ENCODE measurements at places on chromosomes 12 and 14.

- DNase-seq: no peak
Measured at GRCh38 chr12:52352951-52353350, 14.3 kb downstream of the KRT85 start.

DNA sequence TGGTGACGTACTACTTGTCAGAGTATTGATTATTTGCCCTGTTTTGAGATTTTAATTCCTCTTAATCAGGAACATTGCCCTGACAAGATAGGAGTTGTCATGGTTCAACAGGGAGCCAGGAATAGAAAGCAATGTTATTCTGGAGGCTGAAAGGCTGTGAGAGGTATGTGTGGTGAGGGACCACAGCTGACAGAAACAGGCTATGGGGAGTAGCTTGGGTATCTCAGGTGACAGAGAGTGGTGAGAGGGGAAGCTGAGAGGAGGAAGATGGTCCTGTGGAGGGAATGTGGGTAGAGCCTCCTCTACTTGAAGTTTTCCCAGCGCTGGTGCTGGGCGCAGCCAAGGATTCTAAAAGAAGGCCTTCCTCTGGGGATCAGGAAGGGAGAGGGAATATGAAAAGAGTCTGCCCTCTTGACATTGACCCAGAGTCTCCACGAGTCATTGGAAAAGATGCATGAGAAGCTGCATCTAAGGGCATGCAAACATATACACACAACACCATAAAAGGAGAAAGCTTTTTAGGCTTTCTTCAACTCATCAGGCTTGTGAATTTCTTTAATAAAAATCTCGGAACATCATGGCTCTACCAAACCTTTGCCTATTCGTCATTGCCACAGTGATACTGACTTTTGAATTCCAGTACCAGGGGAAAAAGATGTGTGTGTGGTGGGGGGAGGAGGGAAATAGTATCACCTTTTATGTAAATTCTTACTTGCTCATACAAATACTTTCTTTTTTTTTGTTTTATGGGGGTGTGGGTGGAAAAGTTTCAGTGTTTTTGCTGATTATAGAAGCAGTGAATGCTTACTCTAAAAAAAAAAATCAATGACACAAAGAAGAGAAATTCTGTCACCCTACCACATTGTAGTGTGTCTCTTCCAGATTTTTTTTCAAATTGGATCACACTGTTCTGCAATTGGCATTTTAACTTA, 39.9 kb upstream of the DHRS7 start:
- no peak for DNase-seq

GRCh38 chr12:11731042-11731357, 81.5 kb downstream of the ETV6 start:
- DNase-seq: no peak

- no peak for DNase-seq
Measured at GRCh38 chr12:99063182-99063581, 418.1 kb downstream of the APAF1 start.

DNA sequence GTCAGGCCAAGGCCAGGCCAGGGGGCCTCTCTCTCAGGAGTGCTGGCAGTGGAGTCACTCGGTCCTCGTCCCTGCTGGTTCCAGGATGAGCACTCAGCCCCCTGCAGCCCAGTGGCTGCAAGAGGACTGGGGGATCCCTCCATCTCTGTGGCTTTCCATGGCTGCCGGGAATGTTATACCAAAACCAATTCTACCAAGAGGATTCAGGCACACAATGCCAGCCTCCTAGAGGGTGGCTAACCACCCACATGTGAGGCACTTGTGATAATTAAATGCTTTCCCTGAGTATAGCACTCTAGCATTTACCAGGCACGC, 21.9 kb downstream of the ASB2 start:
- no peak for DNase-seq

GRCh38 chr12:111775205-111776193, 8.8 kb downstream of the ALDH2 start:
- DNase-seq: no peak

GRCh38 chr12:6554168-6555017, 1.4 kb downstream of the IFFO1 start:
- DNase-seq: peak; percentile 93

- DNase-seq: no peak
Measured at GRCh38 chr12:123645878-123646277, 12.2 kb downstream of the GTF2H3 start.

DNA sequence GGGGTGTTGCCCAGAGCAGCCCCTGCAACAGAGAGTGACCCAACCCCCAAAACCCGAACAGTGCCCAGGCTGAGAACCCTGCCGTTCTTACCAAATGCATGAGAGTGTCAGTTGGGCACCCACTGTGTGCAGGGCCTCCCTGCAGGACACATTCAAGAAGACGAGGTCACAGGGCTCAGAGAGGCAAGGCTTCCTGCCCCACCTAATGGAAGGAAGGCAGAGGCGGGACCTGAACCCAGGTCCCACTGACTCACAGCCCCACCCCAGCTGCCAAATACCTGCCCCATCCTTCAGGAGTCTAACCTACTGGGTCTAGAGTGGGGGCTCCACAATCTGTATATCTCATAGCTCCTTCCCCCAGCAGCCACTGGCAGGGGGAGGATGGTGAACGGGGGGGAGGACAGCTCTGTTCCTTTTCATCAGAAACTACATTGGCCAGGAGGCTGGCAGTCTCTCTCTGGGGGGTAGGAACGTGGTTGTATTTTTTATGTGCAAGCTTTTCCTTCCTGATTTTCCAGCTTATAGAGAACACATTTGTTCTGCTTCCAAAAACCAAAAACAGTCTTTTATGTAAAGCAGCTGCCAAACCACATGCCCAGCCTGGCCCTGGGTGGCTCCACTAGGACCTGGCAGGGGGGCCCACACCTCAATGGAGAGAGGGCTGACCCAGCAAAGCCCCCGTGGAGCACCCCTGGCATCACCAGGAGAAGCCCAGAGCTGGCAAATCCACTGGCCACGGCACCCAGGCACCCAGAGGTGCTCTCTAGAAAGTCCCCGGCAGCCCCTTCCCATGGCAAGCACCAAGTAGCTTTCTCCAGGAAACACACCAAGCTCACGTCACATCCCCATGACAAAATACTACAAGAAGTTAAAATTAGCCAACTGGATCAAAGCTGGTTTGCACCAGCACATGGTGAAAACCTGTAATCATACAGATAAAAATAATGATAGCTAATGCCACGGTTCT, 17.0 kb downstream of the NCOR2 start:
- no peak for DNase-seq

GRCh38 chr14:103122947-103123633, at the start of gene TNFAIP2:
Gene TNFAIP2 (plus strand): TSS chr14:103123461. CDS start chr14:103126458, 2,997 bp downstream.
- peak; percentile 67 for DNase-seq

DNA sequence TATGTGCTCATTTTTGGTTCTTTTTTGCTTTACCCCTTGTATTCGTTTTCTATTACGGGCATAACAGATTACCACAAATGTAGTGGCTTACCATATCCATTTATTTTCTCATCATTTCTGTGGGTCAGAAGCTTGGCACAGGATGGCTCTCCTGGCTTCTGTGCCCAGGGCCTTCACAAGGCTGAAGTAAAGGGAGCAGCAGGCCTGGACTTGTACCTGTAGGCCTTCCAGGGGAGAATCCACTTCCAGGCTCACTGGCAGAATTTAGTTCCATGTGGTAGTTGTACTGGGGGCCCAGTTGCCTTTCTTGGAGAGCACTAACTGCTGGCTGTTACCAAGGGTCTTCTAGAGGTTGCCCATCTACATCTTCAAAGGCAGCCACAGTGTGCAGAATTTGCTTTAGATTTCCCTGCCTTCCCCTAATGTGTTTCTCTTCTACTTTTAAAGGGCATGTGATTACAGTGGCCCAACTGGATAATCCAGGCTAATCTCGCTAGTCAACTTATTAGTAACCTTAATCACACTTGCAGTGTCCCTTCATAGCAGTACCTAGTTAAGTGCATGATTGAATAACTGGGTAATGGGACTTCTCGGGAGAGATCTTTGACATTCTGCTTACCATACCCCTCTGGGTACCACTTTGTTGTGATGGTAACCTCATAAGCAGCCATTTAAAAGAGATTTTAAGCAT, 67.0 kb downstream of the CRADD start:
- DNase-seq: no peak

- DNase-seq: no peak
Measured at GRCh38 chr14:54931598-54932340, 29.1 kb upstream of the GCH1 start.

DNA sequence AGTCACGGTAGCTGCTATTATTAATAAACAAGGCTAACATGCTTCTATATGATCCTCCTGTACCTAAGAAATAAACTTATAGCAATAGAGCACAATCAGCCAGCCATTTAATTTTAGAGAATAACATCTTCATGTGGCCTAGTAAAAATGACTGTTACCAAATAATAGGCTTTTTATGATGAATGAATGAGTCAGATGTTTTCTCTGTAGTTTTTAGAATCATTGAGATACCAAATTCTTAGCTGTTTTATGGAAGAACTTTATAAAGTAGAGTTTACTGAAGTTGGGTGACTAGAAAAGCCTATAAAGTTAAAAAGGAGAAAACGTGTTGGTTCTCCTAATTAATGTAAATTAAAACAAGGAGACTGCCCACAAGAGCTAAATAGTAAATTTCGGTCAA, 40.7 kb downstream of the WNK1 start:
- DNase-seq: no peak

- DNase-seq: no peak
Measured at GRCh38 chr14:106347890-106348755, 821.7 kb downstream of the TMEM121 start.

GRCh38 chr12:76714415-76714814, 49.5 kb upstream of the ZDHHC17 start:
- no peak for DNase-seq

DNA sequence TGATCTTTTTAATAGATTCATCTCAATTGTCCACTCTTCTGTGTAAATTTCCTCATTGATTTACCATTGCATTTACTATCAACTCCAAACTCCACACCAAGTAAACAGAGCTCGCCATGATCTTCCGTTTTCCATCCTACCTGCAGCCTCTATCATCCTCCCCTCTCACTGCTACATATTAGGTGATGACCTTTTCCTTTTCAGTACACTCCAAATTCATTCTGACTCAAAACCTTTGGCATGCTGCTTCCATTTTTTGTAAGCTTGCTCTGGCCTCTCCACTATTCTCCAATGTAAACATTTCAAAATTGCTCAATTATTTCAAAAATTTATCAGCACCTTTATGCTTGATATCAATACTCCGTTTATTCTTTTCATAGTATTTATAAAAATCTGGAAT, 40.2 kb upstream of the PZP start:
- no peak for DNase-seq

GRCh38 chr12:121803861-121804416, at the start of gene SETD1B:
Gene SETD1B (plus strand): TSS chr12:121804009. CDS start chr12:121804738, 729 bp downstream.
- no peak for DNase-seq

DNA sequence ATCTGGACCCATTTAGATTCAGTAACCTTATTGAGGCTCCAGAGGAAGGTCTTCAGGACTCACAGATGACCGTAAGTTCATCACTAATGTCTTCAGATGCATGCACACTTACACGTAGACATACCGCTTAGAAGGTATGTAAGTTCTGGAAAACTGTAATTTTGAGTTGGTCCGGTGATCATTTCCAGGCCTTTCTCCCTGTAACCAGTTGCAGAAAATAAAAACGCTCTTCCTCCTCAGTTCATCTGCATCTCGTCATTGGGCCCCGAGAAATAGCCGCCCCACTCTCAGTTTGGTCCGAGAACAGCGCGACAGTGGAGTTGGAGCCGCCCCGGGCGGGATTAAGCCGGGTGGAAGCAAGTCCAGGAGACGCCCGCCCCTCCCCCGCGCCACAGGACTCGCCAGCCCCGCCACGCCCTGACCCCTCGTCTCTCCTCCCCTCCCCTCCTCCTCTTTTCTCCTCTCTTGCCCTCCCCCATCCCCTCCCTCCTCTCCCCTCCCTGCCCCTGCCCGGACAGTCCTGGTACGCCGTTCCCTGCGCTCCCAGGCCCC, 83.7 kb downstream of the TNFAIP2 start:
- peak; percentile 58 for DNase-seq

DNA sequence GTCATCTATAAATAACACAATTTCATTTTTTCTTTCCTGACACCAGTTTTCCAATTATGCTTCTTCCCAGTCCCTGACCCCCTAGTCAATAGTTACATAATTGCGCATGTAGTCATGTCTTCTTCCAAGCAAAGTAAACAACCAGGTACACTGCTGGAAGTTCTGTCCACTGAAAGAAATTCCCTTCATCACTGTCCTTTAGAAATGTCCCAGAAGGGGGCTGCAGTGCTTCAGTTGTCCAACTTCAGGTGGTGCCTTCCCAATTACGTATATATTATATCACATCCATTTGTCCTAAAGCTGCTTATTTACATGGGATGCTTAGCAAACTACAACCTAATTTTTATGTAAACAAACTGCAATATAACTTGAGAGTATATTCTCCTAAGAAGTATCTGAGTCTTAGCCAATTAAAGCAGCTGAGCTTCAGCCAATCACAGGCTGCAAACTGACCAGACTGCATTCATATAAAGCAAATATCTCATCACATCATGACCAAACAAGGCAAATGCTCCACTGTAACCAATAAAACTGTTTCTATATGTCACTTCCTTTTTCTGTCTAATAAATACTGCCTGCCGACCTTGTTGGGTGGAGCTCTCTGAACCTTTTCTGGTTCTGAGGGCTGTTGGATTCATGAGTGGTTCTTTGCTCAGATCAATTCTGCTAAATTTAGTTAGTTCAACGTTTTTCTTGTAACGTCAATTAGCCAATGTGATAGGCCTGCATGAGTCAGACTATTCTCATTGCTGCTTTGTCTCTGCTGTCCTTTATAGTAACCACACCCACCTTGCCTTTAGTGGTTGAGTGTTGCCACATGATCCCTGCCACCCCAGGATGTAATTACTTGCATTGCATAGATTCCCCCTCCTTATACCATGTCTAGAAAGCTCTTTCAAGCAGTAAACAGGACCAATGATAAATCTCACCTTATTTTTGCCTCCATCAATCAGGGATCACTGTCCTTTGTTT, 239.3 kb downstream of the ALG10B start:
- DNase-seq: no peak

DNA sequence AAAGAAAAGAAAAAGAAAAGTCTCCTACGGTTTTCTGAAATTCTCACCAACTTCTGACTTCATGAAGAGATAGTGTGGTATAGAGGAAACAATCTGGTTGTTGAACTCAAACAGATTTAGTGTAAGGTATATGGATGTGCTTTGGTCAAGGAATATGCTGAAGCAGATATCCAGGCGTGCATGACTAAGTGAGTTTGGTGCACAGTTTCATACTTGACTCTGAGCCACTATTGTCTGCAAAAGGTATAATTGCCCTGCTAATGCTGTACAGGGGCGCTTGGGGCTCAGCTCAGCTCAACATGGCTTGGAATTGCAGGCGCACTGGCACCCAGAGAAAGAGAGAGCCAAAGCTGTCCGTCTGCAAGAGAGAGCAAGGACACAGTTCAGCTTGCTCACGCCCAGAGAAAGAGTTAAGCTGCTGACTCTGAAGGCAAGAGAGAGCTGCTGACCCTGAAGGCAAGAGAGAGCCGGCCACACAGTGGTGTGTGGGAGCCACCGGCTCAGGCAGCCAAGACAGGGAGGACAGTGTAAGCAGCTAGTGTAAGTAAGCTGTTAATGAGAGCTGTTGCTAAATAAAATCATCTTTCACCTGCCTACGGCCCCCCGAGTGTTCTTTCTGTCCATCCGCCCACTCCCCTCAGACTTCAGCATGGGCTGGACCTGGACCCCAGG, 66.4 kb upstream of the SLC38A4 start:
- no peak for DNase-seq
